Transverse colon (tissue), 4 donors: ENCODE measurements at places on chromosomes 3 and 15. TPM values are rescaled to one million over a fixed set of nuclear protein-coding genes. Genes with fewer than 3 reads are reported as not detected.

The P3H2 gene
- total RNA-seq: 69.6 TPM

The TMEM40 gene
- total RNA-seq: not detected

The ATP13A4 gene
- 5.6 TPM for total RNA-seq

The PDE12 gene
- 20.3 TPM for total RNA-seq

The SLC2A2 gene
- not detected for total RNA-seq

The IGDCC3 gene
- total RNA-seq: not detected

The COLQ gene
- total RNA-seq: 1.7 TPM

The ZBTB47 gene
- total RNA-seq: 25.7 TPM

GRCh38 chr3:179071027-179071322, 634 bp downstream of the ZMAT3 start:
- peak overlapping the region; percentile 84 for H3K27ac ChIP-seq
- H3K4me1 ChIP-seq: no peaks in the 10 kb centered on the region
- H3K36me3 ChIP-seq: peaks cover 15% of the 10 kb centered on the region
- DNase-seq: no peak

DNA sequence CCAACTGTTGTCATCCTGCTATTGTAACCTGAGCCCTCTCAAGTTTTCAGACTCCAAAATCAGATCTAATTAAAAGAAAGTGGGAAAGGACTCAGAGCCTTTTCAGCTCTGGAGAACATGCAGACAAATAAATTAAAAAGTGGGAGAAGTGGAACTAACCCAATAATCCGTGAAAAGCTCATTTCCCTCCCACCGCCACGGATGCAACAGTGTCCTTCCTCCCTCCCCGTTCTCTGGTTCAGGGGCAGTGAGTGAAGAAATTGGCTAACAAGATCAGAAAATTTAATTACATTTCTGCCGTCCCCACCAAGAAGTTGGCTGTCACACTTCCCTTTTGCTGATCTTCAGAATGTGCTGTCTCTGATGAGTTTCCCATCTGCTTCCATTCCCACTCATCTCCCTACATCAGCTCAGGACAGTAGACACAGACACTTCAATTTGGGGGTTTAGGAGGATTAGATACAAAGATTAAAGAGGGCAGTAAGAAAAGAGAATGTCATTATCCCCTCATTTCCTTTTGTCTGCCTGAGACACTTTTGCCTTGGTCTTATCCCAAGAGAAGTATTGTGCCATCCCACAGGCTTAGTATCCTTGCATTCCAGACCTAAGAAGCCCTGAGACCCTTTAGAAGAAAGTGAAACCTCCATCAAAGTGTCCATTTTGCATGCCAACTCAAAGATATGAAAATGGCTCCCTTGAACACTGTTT, 335.7 kb upstream of the PPP2R3A start:
- no peaks in the 10 kb centered on the region for H3K27me3 ChIP-seq
- H3K36me3 ChIP-seq: no peaks in the 10 kb centered on the region
- no peak for DNase-seq
- no peaks in the 10 kb centered on the region for H3K4me1 ChIP-seq

GRCh38 chr3:113436809-113437208, 4.5 kb downstream of the CFAP44 start:
- no peaks in the 10 kb centered on the region for H3K36me3 ChIP-seq
- no peak overlapping the region for H3K27ac ChIP-seq
- H3K4me3 ChIP-seq: no peak overlapping the region
- peaks cover 4% of the 10 kb centered on the region for H3K4me1 ChIP-seq

DNA sequence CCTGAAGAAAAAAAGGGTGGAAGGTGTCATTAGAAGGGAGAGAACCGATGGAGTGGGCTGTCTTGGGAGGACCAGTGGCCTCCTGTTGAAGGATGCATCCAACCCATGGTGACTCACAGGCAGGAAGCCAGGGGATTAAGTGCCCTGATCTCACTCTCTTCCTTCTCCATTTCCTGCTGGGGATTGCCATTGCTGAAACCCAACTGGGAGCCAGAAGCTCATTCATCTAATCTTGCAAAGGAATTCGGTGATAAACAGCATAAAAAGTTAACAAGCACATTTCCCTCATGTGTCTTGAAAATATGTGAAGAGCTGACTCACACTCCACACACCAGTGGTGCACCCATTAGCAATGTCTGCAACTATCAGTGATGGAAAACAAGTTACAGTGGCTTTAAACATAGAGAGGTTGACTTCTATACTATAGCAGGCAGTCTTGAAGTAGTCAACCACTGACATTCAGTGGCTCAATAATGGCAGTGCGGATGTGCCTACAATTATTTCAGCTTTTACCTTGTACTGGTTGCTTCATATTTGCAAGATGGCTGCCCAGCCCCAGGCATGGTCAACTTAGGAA, 12.8 kb upstream of the CSRNP1 start:
- no peak overlapping the region for H3K4me3 ChIP-seq
- H3K4me1 ChIP-seq: no peaks in the 10 kb centered on the region
- no peaks in the 10 kb centered on the region for H3K36me3 ChIP-seq

- no peaks in the 10 kb centered on the region for H3K4me1 ChIP-seq
- H3K4me3 ChIP-seq: no peak overlapping the region
- DNase-seq: no peak
These were observed 7.2 kb downstream of the ITIH3 start for GRCh38 chr3:52801839-52802238.

- H3K36me3 ChIP-seq: no peaks in the 10 kb centered on the region
- no peak overlapping the region for H3K27ac ChIP-seq
- no peaks in the 10 kb centered on the region for H3K27me3 ChIP-seq
- no peaks in the 10 kb centered on the region for H3K4me1 ChIP-seq
- DNase-seq: no peak
- H3K4me3 ChIP-seq: no peak overlapping the region
These were observed 223.2 kb downstream of the MTHFS start for GRCh38 chr15:79673416-79674123.

- no peaks in the 10 kb centered on the region for H3K27me3 ChIP-seq
- H3K4me1 ChIP-seq: no peaks in the 10 kb centered on the region
- DNase-seq: no peak
- no peaks in the 10 kb centered on the region for H3K36me3 ChIP-seq
- no peak overlapping the region for H3K27ac ChIP-seq
These were observed 7.2 kb downstream of the SSUH2 start for GRCh38 chr3:8637348-8637747.

GRCh38 chr3:159322322-159322939, 520.6 kb downstream of the MFSD1 start:
- H3K4me3 ChIP-seq: no peak overlapping the region
- DNase-seq: peak; percentile 11
- H3K27me3 ChIP-seq: no peaks in the 10 kb centered on the region
- H3K4me1 ChIP-seq: no peaks in the 10 kb centered on the region

DNA sequence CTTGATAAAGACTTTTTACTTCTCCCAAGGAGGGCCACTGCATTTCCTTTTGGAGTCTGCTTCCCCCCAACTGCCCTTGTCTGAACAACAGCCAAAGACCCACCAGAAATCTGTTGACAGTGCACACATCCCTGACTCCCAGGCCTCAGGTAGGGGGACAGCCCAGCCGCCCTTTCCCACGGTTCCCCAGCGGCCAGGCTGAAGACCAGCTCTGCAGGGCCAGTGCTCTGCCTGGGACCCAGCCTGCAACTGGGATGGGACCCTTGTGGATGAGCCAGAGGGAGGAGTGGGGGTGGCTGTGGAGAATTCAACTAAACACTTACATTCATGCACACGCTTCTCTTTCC, 8.1 kb upstream of the PRR23E start:
- no peaks in the 10 kb centered on the region for H3K27me3 ChIP-seq
- no peak overlapping the region for H3K27ac ChIP-seq
- DNase-seq: no peak
- no peaks in the 10 kb centered on the region for H3K4me1 ChIP-seq

GRCh38 chr3:98780343-98780742, 17.2 kb downstream of the ST3GAL6 start:
- no peaks in the 10 kb centered on the region for H3K27me3 ChIP-seq
- no peak for DNase-seq
- H3K4me1 ChIP-seq: no peaks in the 10 kb centered on the region
- H3K36me3 ChIP-seq: no peaks in the 10 kb centered on the region
- no peak overlapping the region for H3K4me3 ChIP-seq

DNA sequence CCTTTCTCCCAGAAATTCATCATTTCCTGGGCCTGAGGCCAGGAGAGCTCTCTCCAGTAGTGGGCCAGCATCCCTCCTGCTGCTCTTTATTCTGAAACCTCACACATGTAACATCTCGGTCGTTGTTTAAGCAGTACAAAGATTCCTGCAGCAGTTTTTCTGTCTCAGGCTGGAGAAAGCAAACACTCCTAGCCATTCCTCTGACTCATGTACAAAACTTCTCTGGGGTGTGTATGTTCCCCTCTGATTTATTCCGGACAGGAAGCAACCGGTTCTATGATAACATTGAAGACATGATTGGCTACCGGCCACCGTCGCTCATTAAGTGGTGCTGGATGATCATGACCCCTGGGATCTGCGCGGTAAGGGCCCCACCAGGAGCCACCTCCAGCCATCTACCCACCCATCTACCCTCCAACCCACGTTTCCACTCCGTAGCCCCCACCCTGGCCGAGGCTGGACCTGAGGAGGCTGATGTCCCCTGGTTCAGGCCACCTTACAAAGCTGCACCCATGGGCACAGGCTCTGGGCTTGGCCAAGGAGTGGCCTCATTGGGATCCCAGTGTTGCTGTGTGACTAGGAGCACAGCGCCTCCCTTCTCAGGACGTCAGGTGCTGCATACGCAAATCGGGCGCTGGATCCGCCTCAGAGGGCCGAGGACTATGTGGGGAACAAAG, 58.6 kb upstream of the SLC6A1 start:
- no peaks in the 10 kb centered on the region for H3K36me3 ChIP-seq
- H3K4me1 ChIP-seq: no peaks in the 10 kb centered on the region
- H3K27ac ChIP-seq: no peak overlapping the region
- no peak for DNase-seq
- H3K27me3 ChIP-seq: no peaks in the 10 kb centered on the region
